Stimulated activated CD4-positive, alpha-beta T cell treated with anti-CD3 and anti-CD28 coated beads, Interleukin-1b, Interleukin-23, amount 100 ng/mL, for 24 hours (primary cell): ENCODE measurements at places on chromosomes 16 and 17.

GRCh38 chr17:66809408-66809807, 25.5 kb upstream of the CACNG5 start:
- DNase-seq: no peak

GRCh38 chr17:70855401-70856054, 686.2 kb downstream of the KCNJ2 start:
- DNase-seq: no peak

GRCh38 chr16:68290450-68290849, 20.3 kb downstream of the SLC7A6OS start:
- no peak for DNase-seq

GRCh38 chr17:37278247-37278894, 97.4 kb upstream of the C17orf78 start:
- no peak for DNase-seq

GRCh38 chr17:17129466-17129865, 76.7 kb downstream of the PLD6 start:
- no peak for DNase-seq

- DNase-seq: no peak
These were observed 15.2 kb upstream of the HERPUD1 start for GRCh38 chr16:56916571-56917403.

DNA sequence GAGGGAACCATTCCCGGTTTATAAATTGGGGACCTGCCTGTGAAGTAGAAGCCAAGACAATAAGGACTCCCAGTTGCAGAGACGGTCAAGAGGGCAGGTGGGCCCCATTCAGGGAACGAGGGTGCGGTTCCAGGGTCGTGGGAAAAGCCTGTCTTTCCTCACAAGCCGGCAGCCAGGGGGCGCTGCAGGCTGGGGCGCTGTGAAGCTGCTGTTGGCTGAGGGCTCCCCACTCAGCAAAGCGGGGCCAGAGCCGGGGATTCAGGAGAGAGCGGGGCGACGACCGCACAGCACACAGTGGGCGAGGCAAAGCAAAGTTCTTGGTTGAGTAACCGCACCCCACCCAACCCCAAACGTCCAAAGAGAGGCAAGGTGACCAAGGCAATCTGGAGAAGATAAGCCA, 24.9 kb downstream of the CDRT15 start:
- DNase-seq: no peak

DNA sequence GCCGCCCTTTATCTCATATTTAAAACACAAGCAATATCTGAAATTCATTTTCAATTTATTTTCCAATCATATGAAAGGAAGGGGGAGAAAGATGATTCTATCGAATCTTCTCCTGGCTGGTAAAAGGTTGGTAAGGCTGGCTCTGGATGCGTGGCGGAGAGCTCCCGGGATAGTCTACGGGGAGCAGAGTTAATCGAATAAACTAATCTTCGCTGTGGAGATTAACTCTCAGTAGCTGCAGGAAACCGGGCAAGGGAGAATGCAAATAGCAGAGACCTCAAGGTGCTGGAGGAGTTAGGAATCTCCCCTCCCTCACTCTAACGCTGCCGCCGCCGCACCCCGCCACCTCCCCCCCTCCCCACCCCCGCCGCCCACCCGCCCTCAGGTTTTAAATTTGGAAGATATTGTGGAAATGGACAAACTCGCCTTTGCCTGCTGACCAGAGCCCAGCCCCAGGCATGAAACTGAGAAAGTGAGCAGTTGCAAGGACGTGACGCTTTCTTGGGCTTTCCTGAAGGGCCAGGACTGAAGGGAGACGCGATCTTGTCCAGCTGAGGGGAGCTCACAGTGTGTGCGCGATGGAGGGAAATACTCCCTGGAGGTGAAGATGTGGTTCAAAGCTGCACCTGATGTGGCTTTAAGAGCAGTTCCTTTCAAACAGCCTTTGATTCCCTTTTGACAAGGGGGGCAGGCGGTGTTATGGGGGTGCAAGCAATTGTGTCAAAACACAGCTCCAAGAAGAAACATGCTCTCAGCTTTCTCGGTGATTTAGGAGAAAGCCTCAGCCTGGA, 308.2 kb upstream of the IRX3 start:
- DNase-seq: no peak

GRCh38 chr16:47721006-47721637, 260.0 kb downstream of the PHKB start:
- DNase-seq: no peak

DNA sequence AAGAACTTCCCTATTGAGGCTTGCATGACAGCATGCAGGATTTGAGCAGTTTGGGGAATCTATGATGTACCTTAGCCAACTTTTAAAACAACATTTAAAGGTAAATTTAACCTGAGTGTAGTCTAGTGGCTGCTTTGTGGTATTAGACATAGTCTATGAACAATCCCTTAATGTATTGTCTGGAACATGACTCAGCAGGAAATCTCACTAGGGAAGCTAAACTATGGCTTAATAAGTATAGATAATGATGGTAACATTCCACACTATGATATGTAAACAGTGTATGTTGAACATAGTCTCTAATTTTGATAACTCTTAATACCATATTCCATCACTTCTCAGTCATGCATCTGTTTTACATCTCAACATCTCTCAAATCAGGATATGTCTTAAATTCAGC, 52.1 kb upstream of the SLC12A3 start:
- DNase-seq: no peak

DNA sequence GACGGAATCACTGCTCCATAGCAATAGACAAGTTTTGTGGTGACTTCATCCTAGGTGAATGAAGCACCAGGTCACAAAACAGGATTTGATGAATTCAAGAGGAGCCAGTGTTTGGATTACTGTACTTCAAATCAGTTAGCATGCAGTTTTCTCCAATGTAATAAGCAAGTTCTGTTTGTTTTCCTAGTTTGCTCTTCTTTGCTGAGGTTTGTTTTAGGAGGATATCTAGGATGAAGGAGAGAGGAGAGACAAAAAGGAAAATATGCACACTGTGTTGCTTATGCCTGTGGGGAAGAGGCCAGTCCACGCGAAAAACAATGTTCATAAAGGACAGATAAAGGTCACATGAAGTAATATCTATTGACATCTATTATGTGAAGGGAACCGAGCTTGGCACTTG, 9.0 kb downstream of the KRT37 start:
- DNase-seq: no peak

DNA sequence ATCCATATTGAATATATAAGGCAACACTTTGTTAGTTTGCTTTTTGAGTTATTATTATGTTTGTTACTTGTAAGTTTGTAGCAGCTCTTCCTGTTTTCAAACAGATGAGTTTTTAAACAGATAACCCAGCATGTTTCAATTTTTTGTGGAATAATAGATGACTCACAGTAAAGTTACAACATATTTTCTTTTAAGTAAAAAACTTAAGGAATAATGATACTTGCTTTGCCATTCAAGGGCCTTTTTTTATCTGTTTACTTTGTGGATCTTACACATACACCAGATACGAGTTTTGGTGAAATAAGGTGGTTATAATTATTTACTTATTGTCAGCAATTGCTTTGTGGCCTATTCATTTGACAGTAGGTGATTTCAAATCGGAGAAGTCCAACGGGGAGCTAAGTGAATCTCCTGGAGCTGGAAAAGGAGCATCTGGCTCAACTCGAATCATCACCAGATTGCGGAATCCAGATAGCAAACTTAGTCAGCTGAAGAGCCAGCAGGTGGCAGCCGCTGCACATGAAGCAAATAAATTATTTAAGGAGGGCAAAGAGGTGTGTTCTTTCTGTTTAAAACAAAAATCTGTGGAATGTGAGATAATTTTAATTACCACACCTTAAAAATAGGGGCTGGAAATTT, 66.3 kb downstream of the BPTF start:
- no peak for DNase-seq

DNA sequence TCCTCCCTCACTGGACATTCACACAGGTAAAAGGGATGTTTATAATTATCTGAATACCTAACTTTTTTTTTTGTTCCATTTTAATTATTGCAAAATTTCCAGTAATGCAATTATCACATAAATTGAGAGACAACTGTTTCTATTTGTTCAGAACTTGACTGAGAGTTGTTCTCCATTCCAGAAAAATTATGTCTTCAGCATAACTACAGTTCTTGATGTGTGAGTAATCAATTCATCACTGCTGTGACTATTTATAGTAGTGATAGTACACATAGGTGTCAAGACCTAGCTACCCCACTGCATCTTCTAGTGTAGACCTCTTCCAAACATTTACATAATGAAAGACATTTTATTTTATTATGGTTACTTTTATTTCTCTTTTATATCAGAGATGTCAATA, 5.8 kb upstream of the TNRC6A start:
- no peak for DNase-seq

- no peak for DNase-seq
These were observed 66.7 kb upstream of the TANC2 start for GRCh38 chr17:62899361-62899760.

- peak; percentile 59 for DNase-seq
These were observed 10.3 kb upstream of the SAMD14 start for GRCh38 chr17:50139950-50140885.

DNA sequence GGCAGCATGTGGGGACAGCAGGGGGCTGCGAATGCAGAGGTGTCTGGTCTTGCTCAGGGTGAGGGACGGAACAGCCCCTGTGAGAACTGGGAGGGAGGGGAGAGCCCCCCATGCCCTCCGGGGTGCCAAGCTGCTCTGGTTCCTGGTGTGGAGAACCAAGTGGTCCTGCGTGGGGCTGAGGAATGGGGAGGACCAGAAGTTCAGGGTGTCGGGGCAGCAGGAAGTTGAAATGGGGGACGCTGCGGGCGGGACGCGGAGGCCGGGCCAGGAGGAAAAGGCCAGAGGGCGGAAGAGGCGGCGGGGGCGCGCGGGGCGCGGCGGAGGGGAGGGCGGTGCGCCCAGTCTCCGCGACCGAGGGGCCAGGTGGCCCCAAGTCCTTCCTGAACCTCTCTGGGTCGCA, 3.6 kb downstream of the ALDH3A1 start:
- no peak for DNase-seq

DNA sequence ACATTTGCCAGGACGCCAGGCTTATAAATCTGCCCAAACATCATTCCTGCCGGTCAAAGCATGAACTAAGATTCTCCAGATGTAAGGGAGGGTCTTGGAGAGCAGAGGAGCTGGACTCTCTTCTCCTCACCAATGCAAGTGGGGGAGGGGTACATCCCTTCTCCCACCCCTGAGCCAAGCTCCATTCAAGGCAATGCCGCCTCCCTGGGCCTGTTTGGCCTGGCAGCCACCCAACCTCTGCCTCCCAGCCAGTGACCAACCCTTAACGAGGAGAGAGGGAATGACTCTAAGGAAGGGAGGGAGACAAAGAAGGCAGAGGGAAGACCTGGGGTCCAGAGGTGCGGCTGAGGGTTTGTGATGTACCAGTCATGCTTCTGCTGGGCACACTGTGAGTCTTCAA, 13.8 kb downstream of the C17orf50 start:
- no peak for DNase-seq

- no peak for DNase-seq
These were observed 137.9 kb downstream of the CLEC16A start for GRCh38 chr16:11082108-11082859.

DNA sequence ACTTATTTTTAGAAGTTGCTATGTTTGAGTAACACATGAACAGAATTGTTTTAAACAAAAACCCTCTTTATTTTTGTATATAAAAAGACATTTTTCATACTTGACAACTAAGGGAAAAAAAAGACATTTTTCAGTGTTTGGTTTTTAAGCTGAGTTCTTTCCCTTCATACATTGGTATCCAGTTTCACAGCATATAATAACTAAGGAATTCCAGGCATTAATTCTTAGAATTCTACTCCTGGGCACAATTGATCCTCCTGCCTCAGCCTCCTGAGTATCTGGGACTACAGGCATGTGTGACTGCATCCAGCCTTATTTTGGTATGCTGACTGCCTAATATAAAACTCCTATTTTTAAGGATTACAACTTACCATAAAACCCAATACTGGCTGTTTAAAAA, 8.4 kb downstream of the FBXO47 start:
- no peak for DNase-seq

DNA sequence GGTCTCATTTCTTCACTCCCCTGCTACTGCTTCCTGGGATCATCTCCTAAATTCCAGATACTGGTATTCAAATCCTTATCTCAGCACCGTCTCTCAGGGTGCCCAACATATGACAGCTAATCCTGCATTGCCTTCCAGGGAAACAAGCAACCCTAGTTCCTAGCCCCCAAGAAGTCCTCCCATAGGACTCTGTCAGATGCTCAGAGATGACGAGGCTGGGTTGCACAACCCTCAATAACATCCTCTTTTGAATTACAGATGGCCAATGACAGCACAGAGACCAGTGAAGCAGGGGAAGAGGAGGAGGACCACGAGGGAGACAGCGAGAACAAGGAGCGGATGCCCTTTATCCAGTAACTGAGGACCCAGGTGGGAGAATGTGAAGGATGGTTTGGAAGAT, 45.0 kb upstream of the CLEC3A start:
- no peak for DNase-seq

DNA sequence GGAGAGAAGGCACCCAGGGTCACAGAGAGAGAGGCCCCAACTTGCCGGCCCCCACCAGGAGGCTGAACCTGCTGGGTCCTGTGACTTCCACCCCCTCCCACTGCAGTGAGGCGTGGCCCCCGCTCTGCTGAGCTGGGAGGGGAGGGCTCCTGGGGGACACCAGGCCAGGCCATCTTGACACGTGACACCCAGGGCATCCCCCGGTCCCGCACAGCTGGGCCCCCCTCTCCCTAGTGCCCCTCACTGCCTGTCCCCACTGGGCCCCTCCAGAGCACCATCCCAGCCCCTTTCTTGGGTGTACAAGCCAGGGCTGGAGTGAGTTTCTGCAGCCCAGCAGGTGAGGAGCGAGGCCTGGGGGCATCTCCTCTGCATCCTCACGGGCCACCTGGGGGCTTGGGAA, 12.4 kb downstream of the UBALD1 start:
- no peak for DNase-seq

- no peak for DNase-seq
These were observed 10.7 kb downstream of the C16orf95 start for GRCh38 chr16:87306516-87306915.

- no peak for DNase-seq
These were observed 108.9 kb upstream of the CIBAR2 start for GRCh38 chr16:85220964-85221731.

GRCh38 chr16:11677959-11678881, 10.0 kb downstream of the SNN start:
- DNase-seq: no peak

GRCh38 chr17:83190004-83190385, 110.6 kb downstream of the METRNL start:
- no peak for DNase-seq

DNA sequence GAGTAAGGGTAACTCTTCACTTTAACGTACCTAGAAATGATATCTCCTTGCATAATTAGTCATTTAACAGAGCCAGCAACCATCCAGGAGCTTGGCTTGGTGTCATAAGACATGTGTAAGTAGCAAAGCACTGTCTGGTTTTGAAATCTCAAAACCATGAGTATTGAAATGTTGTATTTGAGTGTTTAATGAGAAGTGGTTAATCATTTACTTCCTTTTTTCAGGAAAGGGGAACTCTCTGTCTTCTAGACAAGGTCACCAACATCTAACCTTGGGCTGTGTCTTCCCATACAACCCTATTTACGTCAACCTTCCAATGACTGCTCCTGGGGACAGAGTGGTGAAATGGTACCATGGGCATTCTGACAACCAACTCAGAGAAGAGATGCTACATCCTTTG, 27.1 kb downstream of the PMP22 start:
- DNase-seq: no peak
